ENCODE measurements at places on chromosomes 3 and 15.
A peak's percentile ranks its signal among the peaks of the same experiment; 100 is the strongest.

DNA sequence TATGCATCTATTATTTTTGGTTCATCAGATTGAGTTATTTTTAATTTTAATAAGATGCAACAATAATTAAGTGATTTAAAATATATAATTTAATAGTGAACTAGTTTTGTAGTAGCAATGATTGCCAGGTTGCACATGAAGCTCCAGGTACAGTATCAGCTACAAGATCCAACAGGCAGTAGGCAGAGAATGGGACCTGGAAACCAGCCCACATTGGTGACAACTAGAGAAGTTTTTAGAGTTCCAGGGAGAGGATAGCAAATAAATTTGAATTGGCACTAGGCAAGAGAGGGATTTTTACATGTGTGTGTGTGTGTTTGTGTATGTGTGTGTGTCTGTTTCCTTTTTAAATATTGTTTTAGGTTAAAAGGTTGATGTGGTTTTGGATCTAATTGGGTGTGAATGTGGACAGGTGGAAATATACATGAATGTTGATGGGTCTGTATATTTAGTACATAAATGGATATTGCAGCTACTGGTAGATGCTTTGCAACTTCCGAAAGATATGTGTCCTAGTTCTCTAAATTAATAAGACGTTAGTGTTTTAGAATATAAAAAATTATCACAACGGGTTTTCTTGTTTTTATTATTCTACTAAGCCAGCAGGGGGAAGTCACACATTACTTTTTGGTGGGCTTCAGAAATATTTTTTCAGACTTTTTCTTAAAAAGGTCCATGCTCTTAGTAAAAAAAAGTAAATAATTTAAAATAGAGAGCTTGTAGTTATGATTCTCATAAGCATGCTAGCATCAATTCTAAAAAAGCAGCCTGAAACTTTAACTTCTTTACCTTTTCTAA is 110.1 kb upstream of the GBE1 start:
- DNase-seq: no peak

- peak; percentile 83 for DNase-seq
These were observed 202.8 kb downstream of the SV2B start for GRCh38 chr15:91302588-91303439.

DNA sequence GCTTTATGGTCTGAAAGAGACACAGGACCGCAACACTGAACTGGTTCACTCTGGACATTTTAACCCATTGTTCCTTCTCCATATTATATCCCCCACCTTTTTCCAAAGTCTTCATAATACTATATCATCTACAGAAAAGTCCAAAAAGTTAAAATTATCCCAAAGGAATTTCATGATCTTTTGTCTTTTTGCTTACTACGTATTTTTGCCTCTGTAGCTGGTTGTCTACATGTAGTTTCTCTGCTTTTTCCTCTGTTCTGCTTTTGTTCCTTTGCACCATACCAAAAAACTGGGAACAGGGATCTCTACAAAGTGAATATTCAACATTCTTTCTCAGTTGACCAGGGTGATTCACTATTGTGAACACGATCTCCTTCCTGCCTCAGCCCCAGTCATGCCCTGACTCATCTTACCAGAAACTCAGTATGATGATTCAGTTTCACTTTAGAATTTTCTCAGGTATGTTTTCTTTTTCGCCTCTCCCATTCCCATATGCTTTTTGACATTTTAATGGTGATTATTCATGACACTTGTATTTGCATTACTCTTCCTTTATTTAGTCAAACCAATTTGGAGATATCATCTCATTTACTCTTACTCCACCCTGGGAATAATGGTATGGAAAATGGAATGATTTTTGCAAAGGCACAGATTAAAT is 14.5 kb downstream of the EMC4 start:
- DNase-seq: no peak

GRCh38 chr15:22915866-22916515 is 64.2 kb downstream of the CYFIP1 start:
- no peak for DNase-seq

- no peak for DNase-seq
These were observed 23.9 kb upstream of the SORD start for GRCh38 chr15:44999105-44999504.

DNA sequence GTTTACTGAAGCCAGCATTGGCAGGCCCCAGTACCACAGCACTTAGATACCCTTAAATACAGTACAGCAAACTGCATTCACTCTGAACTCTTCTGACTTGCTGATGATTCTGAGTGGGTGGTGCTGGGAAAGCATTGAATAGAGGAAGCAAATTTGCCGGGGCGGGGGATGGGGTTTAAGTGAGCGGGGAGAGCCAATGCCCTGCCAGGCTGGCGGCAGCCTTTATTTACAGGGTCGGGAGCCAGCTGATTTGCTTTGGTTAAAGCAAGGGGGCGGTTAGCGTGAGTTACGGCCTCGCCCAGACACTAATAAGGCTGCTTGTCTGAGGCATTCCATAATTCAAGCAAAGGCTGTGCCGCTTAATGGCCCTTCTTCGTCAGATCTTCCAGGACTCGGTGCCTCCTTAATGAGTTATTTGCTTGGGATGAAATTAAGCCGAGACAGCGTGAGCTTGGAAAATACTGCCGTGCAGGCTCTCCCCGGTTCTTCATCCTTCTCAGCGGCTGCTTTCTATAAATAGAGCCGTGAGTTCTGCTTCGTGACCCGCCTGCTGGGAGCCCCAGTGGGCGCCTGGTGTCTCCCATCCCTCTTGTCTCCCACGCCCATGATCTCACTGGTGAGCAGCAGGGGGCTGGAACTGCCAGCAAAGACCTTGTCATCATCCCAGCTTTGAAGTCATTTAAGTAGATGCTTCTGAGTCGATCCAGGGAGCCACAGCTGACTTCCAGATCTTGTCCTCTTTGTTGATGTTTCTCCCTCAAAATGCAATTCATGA is 25.8 kb downstream of the SPSB4 start:
- DNase-seq: no peak

DNA sequence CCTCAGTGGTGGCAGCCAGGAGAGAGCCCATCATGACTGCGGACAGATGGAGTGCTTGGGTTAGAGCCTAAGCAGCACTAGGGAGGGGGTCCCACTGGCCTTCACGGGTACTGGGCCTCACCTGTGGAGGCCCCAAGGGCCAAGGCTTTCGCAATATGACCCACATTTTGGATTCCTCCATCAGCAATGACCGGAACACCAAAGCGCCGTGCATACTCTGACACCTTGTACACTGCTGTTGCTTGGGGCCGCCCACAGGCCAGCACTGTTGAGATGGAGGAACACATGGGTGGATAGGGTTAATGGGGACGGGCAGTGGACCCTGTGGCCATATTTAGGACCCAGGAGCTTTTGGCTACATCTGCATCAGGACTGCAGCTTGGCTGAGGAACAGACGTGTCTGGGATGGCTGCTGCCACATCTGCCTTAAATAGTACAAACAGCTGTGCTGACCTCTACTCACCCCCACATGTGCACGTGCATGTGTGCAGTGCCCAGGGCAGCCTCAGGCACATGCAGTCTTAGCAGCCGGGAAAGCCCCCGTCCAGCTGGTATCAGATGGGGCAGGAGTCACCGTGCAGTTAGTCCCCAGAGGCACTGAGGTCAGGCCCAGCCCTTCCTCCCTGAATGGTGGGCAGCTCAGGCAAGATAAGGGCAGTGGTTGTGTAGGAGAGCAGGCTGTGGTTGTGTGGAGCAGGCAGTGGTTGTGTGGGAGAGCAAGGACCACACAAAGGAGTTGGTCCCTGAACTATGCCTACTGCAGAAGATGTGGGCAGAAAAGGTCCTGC is 3.3 kb downstream of the NDUFAF3 start:
- no peak for DNase-seq

GRCh38 chr15:80834906-80835305 is 55.7 kb downstream of the CEMIP start:
- DNase-seq: no peak

- no peak for DNase-seq
These were observed 84.1 kb upstream of the ANKRD34C start for GRCh38 chr15:79198461-79198860.

- DNase-seq: no peak
These were observed 40.6 kb upstream of the PRR20G start for GRCh38 chr3:127328421-127328820.

DNA sequence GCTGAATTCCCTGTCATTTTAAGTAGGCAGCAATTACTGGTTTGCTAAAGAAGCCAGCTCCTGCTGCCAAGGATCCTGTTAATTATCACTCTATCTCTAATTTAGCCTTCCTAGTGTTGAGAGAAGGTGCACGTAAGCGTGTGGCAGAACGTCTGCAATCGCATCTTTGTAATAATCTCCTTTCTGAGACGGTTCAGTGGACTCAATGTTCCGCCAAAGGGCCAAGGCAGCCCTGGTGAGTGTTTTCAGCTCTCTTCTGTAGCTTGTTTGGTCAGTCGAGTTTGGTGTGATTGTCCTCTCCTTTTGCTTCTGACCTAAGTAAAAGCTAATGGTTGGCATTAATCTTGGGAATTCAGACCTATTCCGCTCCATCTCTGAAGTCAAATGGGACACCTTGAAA is 24.2 kb downstream of the MITF start:
- no peak for DNase-seq

DNA sequence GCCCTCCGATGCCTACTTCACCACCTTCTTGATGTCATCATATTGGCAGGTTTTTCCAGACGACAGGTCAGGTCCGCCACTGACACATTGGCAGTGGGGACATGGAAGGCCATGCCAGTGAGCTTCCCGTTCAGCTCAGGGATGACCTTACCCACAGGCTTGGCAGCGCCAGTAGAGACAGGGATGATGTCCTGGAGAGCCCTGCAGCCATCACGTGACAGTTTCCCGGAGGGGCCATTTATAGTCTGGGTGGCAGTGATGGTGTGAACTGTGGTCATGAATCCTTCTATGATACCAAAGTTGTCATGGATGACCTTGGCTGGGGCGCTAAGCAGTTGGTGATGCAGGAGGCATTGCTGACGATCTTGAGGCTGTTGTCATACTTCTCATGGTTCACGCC is 68.5 kb downstream of the ZNF609 start:
- no peak for DNase-seq

DNA sequence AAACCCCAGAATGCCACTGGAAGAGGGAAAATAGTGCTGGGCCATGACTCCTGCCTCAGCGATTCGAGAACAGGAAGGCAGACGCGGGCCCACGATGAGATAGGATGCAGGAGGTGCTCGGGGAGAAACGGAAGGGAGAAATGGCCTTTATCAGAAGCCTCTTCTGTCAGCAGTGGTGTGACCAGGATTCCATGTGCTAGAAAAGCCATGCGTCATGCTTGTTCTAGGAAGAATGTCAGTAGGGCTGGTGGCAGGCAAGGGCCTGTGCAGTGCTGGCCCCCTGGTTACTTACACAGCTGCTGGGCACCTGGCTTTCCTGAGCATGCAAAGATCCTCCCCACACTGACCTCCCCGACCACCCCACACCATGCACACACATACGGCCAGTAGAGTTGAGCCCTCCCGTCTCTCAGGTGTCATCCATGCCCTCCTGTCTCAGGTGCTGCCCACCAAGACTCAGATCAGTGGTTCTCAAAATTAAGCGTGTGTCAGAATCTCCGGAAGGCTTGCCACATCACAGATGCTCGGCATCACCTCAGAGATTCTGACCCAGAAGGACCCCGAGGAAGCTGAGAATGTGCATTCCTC is 106.7 kb downstream of the ADAMTS17 start:
- no peak for DNase-seq

DNA sequence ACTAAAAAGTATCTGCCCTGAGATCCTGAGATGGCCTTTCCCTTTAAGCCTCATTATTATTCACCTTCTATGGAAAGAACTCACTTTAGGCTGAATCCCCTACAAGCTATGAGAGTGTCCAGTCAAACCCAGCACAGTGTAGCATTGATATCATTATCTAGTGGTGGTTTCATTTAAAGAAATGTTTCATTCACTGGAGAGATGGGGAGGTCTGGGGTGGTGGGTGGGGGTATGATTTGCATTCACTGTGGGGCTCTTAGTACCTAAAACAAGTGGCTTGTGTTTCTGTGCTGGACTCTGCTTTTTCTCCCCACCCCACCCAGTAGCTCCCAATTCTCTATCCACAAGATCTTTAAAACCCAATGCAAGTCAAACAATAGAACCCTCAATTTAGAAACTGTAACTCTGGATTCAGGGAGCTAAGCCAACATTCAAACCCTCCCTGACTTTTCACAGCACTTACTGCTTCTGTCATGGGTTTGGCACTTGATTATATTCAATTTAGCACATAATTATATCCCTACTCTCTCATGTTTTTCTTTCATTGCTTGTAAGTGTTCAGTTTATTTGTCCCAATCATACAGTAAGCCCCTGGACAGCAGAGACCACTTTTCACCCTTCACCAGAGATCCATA is 310.5 kb upstream of the THBS1 start:
- DNase-seq: no peak

DNA sequence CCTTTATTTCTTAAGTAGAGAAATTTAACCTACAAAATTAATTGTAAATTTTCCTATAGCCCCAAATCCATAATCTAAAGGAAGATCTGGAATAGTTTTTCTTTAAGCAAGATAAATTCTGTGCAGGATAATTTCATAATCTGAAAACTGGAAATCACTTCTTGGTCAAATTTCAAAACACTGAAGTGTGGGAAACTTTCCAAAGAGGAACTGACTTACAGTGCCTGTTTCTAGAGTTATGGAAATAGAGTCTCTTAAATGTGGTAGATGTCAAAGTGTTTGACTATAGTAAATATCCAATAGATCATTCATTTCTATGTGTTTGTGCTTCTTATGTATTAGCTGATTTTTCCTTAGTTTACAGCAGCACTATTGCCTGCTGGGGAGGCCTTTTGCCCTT is 1.6 kb upstream of the P2RY13 start:
- no peak for DNase-seq

- DNase-seq: no peak
These were observed 252.0 kb downstream of the EPHB1 start for GRCh38 chr3:135047061-135047460.

- no peak for DNase-seq
These were observed 37.7 kb downstream of the NCK1 start for GRCh38 chr3:136899622-136900158.

DNA sequence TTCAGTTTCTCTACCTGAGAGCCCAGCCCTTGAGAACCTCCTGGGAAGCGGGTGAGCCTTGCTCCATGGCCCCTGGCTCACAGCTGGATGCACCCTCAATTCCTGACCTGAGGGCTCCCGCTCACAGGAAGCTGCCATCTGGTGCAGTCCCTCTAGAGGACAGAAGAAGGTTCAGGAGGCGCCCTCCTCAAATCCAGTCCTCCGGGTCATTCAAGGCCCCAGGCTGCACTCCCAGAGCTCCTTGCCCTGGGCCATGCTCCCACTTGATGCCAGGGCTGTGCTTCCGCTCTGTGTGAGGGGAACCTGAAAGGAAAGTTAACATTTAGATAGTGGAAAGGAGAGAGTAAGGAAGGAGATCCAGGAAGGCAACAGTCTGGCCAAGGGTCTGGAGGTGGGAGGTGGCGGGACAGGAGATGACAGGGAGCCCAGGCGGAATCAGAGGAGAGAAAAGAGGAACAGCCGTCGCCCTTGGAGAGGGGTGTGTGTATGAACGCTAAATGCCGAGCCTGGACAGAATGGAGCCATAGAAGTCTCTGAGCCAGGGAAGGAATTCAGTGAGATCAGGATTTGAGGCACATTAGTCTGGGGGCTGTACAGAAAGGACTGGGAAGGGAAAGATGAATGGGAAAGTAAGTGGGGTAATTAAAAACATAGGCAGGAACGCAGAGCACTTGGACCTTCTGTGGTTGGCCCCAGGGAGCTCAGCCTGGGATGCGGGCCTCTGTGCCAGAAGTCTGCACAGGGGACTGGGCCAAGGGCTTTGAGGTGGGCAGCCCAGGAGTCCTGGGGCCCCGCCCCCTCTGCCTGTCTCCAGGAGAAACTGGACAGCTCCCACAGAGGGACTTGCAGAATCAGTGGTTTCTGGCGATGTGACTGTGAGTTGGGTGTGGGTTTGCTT is 26.1 kb downstream of the TBC1D21 start:
- DNase-seq: no peak

- no peak for DNase-seq
These were observed 278.6 kb downstream of the UBE2E2 start for GRCh38 chr3:23481616-23482278.

GRCh38 chr3:126834596-126835471 is 130.8 kb downstream of the CHCHD6 start:
- no peak for DNase-seq
